ENCODE measurements at places on chromosomes 5 and 9.

- peak; percentile 47 for DNase-seq
These were observed 119.9 kb downstream of the KCNIP1 start for GRCh38 chr5:170623576-170624181.

DNA sequence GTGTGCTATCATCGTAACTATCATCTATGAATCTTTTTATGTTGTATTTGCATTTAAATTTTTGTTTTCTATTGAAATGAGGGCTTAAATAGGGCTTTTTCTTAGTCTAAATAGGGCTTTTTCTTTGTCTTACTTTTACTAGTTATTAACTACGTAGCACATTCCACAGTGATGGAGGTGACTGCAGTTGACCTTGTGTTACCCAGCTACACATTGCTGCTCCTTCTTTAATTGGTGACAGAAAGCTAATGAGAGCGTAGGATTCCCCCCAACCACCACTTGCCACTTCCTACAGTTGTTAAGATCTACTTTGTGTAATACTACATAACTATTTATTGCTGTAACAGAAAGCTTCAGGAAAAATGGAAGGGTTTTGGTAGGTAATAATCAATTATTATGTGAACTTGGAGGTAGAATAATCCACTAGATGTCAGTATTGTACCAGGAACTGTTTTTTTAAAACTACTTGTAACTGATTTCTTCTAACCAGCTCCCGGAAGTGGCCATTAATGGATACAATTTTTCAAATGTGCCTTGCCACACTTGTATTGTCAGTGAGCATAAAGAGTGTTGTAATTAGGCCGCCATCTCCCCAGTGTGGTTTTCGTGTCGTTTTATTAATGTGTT, 18.0 kb downstream of the MTRR start:
- peak; percentile 16 for DNase-seq

DNA sequence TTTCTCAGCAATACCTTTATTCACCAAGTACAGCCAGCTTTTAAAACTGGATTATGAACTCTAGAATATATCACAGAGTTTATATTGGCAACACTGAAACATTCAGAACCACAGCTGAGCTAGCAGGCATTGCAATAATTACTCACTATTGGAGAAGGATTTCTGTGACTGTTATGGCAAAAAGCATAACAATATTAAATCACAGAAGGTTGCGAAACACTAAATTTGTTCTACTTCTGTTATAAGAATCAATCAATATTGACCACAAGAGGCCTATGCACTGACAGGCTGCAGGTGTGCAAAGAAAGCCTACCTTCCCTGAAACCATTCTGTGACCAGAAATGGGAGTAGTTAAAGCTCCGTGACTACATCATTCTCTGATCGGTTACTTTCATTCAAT, 59.2 kb downstream of the AP3B1 start:
- DNase-seq: no peak

DNA sequence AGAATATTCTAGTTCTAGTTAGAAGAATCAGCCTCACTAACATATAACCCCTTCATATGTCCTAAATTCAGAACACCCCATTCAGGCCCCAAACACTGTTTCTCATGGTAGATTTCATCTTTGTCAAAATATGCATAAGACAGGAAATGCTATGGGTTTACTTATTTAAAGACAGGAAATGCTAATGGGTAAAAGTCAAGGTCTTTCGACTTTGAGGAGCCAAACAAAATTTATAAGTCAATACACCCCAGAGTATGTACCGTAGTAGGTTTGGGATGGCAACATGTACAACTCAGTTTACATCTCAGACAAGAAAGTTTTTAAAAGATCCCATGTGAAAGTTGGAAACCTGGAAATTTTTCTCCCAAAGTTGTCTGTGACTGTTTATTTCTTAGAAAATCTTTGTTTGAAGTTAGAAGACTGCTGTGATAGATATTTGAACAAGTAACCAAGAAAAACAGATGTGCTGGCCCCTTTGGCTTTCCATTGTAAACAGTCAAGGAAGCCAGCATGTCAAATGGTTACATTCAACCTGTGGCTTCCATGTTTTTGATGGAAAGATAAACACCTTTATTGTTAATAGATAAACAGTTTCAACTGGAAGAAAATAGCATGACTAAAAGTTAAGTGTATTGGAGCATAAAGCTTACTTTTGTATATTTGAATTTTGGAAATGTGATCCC, 102.2 kb downstream of the INIP start:
- no peak for DNase-seq

- DNase-seq: no peak
These were observed 54.0 kb downstream of the FEM1C start for GRCh38 chr5:115490596-115490995.

- DNase-seq: no peak
These were observed 9.5 kb upstream of the GLDC start for GRCh38 chr9:6655036-6655435.

DNA sequence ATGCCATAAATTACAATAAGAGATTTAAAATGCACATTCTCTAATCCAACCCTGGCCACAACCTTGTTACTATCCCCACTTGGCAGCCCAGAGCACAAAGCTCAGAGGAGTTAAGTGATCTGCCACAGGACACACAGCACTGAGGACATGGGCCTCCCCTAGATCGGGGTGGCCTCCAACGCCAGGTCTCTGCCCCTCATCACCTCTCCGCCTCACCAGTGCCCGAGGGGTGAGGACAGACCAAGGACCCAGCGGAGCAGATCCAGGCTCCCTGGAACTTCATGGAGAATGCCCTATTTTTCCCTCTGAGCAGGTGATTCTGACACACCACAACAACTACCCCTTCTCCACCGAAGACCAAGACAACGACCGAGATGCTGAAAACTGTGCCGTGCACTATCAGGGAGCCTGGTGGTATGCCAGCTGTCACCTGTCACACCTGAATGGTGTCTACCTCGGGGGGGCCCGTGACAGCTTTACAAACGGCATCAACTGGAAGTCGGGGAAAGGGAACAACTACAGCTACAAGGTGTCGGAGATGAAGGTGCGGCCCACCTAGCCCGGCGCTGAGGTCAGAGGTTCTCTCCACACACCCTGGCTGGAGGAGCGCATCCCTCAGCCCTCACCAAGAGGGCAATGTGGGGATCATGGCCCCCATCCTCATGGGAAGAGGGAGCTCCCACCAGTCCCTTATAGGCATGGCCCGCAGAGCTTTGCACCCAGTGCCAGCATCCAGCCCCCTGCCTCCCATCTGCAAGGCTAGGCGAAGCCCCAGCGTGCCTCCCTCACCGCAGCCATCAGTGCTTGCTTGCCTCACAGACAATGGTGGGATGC, 12.5 kb upstream of the FCN2 start:
- DNase-seq: no peak

DNA sequence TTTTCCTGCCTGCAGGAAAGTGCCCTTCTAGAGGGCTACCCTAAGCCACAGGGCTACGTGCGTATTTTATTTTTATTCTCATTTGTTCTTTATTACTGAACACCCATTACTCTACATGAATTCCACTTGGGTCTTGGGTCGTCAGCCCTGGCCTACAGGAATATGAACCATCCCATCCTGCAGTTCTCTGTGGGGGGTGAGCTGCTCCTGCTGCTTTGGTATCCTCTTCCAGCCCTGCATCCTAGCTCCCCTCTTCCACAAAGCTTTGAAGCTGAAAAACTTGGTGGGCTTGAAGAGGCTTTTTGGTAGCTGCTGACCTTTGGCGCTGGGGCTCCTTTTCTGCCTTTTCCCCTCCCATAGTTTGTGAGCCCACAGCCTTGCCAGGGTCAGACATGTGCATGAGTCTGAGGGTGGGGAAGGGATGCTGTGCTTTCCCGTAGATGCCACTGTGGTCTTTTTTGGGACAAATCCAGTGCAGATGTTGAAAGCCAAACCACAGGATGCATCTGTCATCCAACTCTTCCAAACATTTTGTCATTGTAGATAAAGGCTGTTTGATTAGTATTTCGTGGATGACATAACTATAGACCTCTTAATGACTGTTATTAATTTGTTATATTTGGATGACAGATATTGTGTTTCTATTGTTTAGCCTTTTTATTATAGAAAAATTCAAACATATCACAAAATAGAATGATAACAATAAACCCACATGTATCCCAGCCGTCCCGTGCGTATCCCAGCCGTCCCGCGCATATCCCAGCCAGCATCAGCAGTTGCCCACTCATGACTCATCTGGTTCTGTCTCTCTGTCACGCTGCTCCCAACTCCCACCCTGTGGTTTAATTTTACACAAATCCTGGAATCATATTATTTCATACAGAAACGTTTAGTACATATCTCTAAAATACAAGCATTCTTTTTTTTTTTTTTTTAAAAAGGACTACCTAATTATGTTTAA, 43.9 kb downstream of the SLC46A2 start:
- DNase-seq: no peak

- no peak for DNase-seq
These were observed 185.0 kb downstream of the ATPSCKMT start for GRCh38 chr5:10064546-10065195.

- peak; percentile 40 for DNase-seq
These were observed 154.1 kb downstream of the NTRK2 start for GRCh38 chr9:84823421-84824271.

DNA sequence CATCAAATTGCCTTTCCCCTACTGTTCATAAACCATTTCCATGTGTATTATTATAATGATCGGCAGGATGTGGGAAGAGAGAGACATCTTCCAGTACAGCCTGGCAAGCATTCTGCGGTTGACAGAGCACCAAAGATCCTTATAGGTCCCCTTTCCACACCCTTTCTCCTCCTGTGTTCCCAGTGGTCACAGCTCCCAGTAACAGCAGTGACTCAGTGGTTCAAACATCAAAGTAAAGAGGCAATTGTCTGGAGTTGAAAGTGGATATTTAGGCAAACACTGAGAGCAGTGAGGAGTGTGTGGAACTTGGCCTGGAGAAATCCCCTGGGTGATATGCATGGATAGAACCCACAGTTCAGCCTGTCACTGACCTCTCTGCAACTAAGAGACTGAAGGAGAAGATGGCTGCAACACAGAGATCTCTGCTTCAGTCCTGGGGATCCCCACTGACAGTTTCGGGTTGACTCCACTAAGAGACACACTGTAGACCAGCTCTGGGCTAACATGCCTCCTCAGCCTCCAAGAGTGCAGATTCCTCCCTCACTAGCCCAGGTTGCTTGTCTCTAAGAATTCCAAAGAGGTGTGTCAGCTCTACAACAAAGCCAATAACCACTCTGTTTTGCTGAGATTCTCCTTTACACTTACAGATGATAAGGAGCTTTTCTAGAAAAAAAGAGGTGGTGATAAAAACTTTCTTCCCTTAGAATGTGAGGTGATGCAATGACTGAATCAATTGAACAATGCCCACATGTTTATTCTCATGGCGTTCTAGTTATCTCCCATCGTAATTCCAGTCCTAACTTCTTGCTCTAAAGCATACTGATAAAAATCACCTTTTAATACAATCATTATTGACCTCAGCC, 94.4 kb upstream of the IL6ST start:
- DNase-seq: no peak

DNA sequence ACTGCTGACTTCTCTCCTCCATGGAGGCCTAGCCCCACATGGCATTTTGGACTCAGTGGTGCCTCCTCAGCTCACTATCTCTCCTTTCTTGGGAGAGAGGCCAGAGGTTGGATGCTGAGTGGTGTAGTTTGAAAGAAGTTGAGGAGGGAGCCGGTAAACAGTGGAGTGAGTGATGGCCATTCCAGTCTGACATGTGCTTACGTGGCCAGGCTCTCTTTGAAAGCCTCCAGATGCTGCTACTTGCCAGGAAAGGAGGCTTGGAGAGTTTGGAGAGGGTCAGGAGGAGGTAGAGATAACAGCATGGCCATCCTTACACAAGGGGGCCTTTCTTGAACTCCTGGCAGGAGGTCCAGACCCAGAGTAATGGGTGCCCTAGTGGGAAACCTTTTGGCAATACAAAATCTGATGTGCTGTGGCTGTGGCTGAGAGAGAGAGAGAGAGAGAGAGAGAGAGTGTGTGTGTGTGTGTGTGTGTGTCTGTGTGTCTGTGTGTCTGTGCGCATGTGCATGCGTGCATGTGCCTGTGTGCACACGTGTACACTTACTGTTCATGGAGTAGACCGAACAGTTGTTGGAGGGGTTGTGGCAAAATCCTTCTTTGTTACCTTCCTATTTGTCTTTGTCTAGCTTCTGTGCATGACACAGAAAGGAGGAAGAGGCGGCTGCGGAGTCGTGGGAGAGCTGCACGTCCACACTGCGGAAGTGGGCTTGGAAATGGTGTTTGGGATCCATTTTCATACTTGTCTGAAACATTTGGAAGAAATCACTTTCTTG, 37.8 kb downstream of the RALGPS1 start:
- peak; percentile 60 for DNase-seq

DNA sequence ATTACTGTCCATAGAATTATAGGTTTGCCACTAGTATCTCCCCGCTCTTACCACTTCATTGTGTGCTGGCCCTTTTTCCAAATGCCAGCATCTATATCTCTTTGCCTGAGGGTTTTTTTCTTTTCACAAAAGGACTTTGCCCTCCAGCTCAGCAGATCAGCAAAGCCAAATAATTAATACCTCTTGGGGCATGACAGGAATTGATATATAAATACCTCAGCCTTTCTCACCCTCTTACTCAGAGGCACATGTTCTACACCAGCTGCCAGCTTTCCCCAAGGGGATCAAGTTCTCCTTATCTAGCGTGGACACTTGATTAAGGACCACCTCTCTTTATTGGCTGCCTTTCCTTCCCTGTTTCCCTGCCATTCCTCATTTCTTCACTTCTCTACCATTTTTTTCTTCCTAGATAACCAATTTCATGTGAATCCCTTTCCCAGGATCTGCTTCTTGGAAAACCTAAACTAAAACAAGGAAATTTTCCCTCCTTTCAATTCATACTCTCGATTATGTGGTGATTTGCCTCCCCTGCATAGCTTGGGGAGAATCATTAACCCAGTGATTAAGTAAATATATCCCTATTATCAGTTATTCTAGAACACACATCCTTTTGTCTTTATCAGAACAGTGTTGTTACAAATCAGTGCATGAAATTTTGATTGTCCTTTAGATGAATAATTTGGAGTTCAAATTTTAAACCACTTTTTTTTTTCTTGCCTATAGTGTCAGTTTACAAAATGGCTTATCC, 6.9 kb upstream of the NUDT12 start:
- no peak for DNase-seq

- DNase-seq: no peak
These were observed 50.3 kb downstream of the HMHB1 start for GRCh38 chr5:143862271-143862670.

DNA sequence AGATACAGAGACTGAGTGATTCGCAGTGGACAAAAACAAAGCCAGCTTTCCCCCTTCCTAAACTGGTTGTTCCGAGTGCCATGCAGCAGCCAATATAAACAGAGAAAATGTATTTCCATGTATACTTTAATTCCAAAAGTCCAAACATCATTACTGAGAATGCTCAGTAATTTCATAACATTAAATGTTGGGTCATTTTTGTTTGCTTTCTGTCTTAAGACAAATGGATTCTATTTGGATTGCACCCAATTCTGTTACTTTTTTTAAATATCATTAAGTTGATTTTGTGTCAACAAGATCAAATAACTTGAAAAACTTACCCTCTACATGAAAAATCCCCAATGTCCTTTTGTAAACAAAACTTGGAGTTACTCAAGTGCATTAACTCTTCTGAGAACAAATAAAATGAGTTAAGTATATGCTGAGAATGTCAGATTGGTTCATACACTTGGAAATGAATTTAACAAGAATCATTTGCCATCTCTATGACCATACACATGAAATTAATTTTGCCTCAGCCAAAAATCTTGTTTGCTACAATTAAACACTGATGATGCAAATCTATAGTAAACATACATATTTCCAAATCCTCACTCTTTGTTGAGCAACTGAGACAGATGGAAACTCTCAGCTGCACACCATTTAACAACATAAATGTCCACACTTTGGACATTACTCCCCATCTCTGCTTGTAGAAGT, 19.4 kb downstream of the LURAP1L start:
- DNase-seq: no peak

All from umbilical cord (tissue), 2 donors.